MM.1S (cell line): ENCODE measurements at places on chromosomes 5 and 9.
A peak's percentile ranks its signal among the peaks of the same experiment; 100 is the strongest.

DNA sequence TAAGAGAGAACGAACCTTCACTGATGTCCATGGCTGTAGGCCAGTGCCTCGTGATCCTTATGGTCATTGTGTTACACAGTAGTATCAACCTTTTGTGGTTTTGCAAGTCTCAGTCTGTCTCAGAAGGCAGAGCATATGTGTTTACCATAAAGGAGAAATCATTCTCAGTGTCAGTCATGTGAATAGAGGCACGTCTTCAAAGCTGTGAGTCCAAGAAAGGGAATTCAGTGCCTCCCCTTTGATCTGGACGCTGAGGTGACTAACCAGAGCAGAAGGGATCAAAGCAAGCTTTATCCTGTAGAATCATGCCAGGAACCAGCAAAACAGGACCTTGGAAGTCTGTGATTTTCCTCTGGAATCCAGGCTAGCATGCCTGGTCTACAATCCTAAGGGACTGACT lies 433.9 kb downstream of the DNAH5 start:
- no peak for DNase-seq

DNA sequence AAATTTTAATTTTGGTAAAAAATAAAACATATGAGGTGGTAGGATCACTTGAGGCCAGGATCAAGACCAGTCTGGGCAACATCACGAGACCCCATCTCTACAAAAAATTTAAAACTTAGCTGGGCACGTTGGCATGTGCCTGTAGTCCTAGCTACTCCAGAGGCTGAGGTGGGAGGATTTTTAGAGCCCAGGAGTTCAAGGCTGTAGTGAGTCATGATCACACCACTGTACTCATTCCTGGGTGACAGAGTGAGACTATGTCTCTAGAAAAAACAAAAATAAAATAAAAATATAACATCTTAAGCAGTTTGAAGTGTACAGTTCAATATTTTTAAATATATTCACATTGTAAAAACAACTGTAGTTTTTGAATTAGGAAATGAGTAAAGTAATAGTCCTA lies 108.3 kb downstream of the SMIM15 start:
- DNase-seq: no peak

- DNase-seq: no peak
Observed at GRCh38 chr9:36880075-36880474, 154.0 kb downstream of the PAX5 start.

GRCh38 chr5:44358421-44358820 lies 30.8 kb downstream of the FGF10 start:
- DNase-seq: no peak

DNA sequence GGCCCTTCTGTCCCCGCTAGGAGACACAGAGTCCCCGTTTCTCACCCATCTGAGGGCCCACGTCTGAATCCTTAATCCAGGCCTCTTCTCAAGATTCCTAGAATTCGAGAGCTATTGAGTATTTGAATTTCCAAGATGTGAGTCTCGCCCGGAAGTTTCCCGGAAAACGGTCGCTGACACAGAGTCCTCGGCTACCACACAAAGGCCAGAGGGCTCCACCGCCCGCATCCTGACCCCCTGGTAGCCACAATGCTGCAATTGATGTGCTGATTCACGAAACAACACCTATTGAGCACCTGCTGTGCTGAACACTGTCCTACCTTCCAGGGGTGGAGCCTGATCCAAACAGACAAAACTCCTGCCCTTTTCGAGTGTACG lies 670 bp upstream of the FBP1 start:
- DNase-seq: no peak

DNA sequence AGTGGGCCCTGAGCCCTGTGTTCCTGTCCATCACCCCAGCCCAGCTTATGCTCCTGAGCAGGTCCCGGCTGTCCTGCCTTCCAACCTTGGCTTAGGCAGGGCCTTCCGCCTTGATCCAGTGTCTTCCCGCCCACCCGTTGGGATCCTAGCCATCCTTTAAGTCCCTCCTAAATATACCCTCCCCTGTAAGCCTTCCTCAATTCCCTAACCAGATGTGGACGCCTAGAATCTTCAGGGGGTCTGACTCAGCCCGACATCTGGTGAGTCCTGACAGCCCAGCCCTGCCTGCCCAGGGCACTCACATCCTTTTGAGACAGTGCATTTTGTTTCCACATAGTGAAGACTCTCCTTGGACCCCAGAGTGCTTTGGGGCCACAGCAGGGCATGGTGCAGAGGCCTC lies 23.7 kb downstream of the SLC6A7 start:
- no peak for DNase-seq

- DNase-seq: no peak
Observed at GRCh38 chr5:74519679-74520078, 120.8 kb downstream of the ENC1 start.

DNA sequence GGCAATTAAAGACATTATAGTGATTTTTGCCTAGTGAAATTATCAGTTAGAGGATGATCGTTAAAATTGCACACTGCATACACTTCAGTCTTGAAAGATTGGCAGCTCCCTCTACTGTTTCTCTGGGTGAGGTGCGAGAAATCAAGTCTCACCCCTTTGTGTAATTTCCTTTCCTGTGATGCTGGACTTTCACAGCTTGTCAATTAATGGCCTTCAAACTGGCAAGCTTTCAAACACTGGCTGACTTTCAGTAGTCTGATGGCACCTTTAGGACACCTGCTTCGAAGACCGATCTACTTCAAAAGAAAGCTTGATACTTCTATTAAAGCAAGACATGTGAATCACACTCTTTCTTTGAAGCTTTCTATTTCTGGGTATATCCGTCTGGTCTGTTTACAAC lies 706.7 kb upstream of the PTPRD start:
- DNase-seq: peak; percentile 59

DNA sequence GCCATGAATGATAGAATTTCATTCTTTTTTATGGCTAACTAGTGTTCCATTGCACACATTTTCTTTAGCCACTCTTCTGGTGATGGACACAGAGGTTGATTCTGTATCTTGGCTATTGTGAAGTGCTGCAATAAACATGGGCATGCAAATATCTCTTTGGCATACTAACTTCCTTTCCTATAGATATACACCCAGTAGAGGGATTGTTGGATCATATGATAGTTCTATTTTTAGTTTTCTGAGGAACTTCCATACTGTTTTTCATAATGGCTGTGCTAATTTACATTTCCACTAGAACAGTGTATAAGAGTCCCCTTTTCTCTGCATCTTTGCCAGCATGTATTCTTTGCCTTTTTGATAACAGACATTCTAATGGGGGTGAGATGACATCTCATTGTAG lies 50.4 kb upstream of the CDK5RAP2 start:
- DNase-seq: no peak

GRCh38 chr5:38809388-38810359 lies 36.1 kb upstream of the OSMR start:
- peak; percentile 62 for DNase-seq

GRCh38 chr9:8589476-8589875 lies 789.9 kb upstream of the DMAC1 start:
- DNase-seq: no peak

DNA sequence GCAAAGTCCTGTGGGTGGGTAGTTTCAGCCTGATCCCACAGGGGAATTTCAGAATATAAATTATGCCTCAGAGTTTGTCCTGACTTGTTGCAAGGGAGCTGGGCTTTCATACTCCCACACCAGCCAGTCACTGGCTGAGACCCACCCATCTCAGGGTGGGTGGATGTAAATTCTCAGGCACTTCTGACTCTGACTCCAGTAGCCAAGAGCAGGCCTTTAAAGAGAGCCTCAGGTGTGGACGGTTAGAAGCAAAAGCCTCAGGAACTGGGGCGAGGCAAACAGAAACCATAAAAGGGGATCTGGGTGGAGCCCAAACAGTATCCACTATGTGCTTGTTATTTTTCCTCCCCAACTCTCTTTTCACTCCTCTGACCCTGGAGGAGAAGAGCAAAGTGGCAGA lies 28.6 kb upstream of the FBXW11 start:
- peak; percentile 32 for DNase-seq
